HFFc6 (cell line): ENCODE measurements at places on chromosomes 7 and 10. TPM values are rescaled to one million over a fixed set of nuclear protein-coding genes. Genes with fewer than 3 reads are reported as not detected.
A peak's percentile ranks its signal among the peaks of the same experiment; 100 is the strongest.

ASB10 gene
- not detected in 3 replicates for total RNA-seq

CTNNA3 gene
- total RNA-seq = not detected in 3 replicates

MBLAC1 gene
- total RNA-seq = 2.2 to 2.5 TPM (median 2.5 TPM) in 3 replicates

IL6 gene
- total RNA-seq = 20.1 to 54.6 TPM (median 28.2 TPM) in 3 replicates

PTER gene
- total RNA-seq = 0.77 to 4.7 TPM (median 0.91 TPM) in 3 replicates

TMEM106B gene
- total RNA-seq = 34.6 and 41.0 TPM in 2 replicates

INHBA gene
- total RNA-seq = 18.3 to 29.0 TPM (median 26.3 TPM) in 3 replicates

RARRES2 gene
- total RNA-seq = not detected in 3 replicates

DNA sequence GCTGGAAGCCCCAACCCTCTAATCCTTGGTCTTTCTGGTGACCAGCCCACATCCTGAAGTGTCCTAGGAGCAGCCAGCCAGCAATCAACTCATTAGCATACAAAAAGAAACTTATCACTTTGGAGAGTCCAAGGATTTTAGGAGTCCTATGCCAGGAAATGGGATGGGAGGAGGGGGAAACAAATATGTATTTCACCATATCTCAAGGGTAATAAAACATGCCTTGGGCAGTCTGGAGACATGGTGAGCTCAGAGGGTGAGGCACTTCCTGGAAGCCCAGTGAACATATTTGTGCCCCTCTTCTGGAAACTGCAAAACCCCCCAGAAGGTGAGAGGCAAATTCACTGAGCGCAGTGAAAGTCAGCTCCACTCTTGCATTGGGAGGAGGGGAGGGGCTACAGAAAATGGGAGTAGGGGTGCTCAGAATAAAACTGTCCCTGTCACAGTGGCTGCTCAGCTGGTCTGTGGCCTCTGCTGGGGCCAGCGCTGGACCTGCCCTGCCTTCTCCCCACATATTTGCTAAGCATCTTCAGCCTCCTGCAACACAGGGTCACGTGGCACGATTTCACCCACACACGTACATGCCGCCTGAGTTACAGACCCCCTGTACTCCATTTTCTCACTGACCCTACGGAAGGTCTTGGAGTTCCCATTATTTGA is 17.7 kb upstream of the ZMIZ1 start:
- no peak for DNase-seq

GRCh38 chr10:96468845-96469244 is 44.9 kb downstream of the TLL2 start:
- DNase-seq = no peak

GRCh38 chr7:45402480-45403218 is 171.5 kb upstream of the ADCY1 start:
- DNase-seq = no peak

DNA sequence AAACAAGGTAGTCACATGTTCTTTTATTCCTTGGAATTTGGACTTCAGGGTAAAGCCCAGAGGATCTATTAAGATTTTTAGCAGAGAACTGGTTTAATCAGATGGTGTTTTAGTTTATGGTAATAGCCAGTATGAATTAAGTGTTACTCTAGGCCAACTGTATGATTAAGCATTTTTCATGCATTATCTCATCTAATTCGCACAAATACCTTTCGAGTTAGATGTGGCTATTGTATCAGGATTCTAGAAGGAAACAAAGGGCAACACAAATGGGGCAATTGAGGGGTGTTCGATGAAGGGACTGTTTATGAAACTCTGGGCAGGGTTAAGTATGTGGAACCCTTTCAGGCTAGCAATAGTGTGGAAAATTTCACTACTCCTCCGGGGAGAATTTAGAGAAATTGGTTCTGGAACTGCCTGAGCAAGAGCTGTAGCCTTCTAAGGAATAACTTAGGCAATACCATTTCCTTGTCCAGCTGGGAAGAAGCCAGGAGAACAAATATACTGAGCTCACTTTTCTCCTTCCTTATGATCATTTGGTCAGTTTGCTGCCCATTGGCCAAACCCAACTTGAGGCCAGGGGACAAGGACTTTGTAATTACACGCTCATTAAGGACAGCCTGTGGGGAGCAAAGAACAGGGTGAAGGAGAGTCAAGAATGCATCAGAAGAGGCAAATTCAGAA is 319.0 kb upstream of the FZD1 start:
- DNase-seq = peak; percentile 43

GRCh38 chr10:71980181-71981014 is 16.2 kb downstream of the CHST3 start:
- DNase-seq = no peak

DNA sequence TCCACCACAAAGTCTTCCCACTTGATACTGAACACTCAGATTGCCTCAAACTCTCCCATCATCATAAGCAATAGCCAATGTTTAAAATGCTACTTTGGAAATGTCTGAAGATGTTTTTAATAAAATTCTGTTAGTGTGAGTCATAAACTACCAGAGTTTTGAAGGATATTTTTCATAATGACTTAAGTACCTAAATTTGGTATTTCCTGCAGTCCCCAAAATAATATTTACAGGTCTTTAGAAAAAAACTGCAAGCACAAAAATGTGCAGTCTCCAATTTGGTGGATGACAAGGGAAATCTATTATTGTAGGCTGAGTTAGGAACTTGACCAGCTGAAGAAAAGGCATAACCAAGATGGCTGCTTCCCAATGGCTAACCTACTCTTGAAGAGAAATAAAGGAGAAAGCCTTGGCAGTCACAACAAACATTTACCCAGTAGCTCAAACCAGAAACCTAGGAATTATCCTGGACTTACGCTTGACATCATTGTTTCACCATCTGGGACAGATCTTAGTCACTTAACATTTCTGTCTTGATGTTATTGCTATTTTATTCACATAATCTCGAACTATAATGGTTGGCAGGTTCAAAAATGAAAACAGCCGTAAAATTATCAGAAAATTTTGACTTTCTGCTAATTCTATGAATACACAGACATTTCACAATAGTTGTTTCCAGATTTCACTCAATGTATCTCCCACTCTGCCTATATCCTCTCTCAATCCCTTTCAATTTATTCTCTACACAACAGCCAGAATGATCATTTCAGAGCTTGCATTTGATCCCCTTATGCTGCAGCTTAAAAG is 111.2 kb upstream of the STEAP1B start:
- DNase-seq = peak; percentile 35

DNA sequence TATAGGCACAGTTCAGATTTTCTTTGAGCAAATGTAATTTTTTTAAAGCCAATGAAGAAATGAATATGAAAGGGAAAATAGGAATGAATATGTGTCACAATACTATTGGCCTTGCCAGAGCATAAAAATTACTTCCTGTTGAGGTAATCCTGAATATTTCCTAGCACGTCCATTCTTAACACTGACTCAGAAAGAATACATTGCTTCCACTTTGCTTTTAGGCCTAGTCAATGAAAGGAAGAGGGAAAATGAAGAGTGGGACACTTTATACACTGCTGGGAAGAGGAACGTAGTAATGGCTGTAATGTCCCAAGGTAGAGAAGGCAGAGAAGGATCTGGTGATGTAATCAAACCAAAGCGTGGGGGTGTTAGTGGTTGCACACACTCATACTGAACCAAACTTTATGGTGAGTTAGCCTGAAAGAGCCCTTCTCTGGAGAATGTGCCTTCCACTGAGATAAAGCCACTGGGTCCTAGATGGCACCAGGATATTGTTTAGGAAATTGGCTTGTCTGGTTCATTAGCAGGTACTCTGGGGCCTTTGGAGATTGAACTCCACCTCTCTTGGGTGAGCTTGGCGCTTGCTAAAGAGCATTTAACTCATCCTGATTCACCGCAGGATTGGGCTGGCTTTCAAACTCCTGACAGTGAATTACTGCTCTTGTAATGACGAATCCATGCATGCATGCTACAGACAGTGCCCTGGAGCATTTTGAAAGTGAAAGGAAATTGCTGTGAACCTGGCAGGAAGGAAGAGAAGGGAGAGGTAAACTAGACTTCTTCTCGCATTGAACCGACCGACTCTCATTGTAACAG is 254.9 kb downstream of the KIAA1217 start:
- peak; percentile 95 for DNase-seq

GRCh38 chr10:113047605-113047962 is 97.5 kb downstream of the TCF7L2 start:
- DNase-seq = no peak

DNA sequence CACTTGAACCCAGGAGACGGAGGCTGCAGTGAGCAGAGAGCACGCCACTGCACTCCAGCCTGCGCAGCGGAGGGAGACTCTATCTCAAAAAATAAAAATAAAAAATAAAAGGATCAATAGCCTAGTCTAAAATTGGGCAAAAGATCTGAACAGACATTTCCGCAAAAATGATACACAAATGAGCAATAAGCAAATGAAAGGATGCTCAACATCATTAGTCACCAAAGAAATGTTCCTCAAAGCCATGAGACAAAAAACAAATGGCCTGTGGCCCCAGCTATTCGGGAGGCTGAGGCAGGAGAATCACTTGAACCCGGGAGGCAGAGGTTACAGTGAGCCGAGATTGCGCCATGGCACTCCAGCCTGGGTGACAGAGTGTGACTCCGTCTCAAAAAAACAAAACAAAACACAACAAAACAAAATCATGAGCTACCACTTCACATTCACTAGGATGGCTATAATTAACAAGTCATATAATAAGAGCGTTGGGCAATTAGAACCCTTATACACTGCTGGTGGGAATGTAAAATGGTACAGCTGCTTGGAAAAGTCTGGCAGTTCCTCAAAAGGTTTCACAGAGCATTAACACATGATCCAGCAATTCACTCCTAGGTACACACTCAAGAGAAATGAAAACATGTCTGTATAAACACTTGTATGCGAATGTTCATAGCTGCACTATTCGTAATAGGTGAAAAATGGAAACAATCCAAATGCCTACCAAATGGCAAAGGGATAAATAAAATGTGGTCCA is 3.1 kb downstream of the DAGLB start:
- DNase-seq = no peak

- DNase-seq = peak; percentile 8
These were observed 220.0 kb downstream of the ARHGAP21 start for GRCh38 chr10:24503461-24504320.

DNA sequence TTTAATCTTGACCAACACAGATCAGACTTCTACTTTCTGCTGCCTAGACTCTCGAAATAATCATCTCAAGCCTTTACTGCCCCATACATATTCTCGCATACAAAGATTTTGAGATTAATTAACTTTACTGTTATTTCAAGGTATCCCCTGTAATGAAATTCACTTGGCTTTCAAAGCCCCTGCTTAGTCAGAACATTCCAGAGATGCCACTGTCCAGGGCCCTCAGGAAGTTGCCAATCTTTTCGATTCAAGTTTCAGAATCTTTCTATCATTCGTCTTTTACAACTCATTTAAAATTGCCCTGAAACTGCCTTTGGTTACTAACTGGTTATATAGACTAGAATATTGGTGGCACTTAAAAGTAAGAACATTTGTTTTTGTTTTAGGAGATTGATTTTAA is 320.2 kb downstream of the CDK14 start:
- no peak for DNase-seq

DNA sequence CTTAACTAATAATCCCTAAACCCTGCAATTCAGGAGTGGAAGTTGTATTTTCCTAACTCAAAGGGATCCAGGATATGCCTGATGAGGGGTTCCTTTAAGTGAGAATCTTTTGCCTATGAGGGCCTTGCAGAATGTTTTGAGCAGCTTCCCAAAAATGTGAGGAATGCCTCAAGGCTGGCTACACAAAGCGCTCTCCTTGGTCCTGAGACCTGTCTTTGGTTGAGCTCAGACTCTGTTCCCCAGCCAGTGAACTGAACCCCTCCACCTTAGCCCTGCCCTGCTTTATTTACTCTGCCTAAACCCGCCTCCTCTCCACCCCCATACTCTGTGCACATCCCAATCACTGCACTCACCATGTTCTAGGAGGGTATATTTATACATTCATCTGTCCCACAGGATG is 108.6 kb downstream of the NRCAM start:
- DNase-seq = peak; percentile 48
